Lung (tissue), 17 donors: ENCODE measurements at places on chromosomes 5 and 9. TPM values are rescaled to one million over a fixed set of nuclear protein-coding genes. Genes with fewer than 3 reads are reported as not detected.

- H3K27me3 ChIP-seq, result no peaks in the 10 kb centered on the region
- DNase-seq, result no peak
- H3K27ac ChIP-seq, result peak overlapping the region; percentile 82
- no peak overlapping the region for H3K4me3 ChIP-seq
- H3K36me3 ChIP-seq, result peaks cover 16% of the 10 kb centered on the region
These were observed 290.6 kb downstream of the AOPEP start for GRCh38 chr9:95017062-95017461.

- DNase-seq, result no peak
- H3K36me3 ChIP-seq, result no peaks in the 10 kb centered on the region
- H3K4me3 ChIP-seq, result no peak overlapping the region
- H3K27me3 ChIP-seq, result no peaks in the 10 kb centered on the region
These were observed 15.0 kb upstream of the SCGB3A1 start for GRCh38 chr5:180606215-180606785.

Gene C9orf57
- total RNA-seq, result not detected

- no peaks in the 10 kb centered on the region for H3K4me1 ChIP-seq
- H3K27me3 ChIP-seq, result no peaks in the 10 kb centered on the region
- H3K27ac ChIP-seq, result no peak overlapping the region
- H3K4me3 ChIP-seq, result no peak overlapping the region
- H3K36me3 ChIP-seq, result no peaks in the 10 kb centered on the region
- no peak for DNase-seq
These were observed 475.1 kb downstream of the SPOCK1 start for GRCh38 chr5:137024044-137024443.

- no peaks in the 10 kb centered on the region for H3K36me3 ChIP-seq
- no peak for DNase-seq
- H3K4me1 ChIP-seq, result peaks cover 4% of the 10 kb centered on the region
- H3K27ac ChIP-seq, result no peak overlapping the region
- H3K4me3 ChIP-seq, result no peak overlapping the region
These were observed 57.2 kb downstream of the RFX3 start for GRCh38 chr9:3468421-3469205.

- no peaks in the 10 kb centered on the region for H3K27me3 ChIP-seq
- no peak overlapping the region for H3K27ac ChIP-seq
- H3K36me3 ChIP-seq, result peaks cover 36% of the 10 kb centered on the region
- DNase-seq, result no peak
- no peak overlapping the region for H3K4me3 ChIP-seq
- H3K4me1 ChIP-seq, result no peaks in the 10 kb centered on the region
These were observed 10.9 kb upstream of the ZDHHC11 start for GRCh38 chr5:861442-862366.

DNA sequence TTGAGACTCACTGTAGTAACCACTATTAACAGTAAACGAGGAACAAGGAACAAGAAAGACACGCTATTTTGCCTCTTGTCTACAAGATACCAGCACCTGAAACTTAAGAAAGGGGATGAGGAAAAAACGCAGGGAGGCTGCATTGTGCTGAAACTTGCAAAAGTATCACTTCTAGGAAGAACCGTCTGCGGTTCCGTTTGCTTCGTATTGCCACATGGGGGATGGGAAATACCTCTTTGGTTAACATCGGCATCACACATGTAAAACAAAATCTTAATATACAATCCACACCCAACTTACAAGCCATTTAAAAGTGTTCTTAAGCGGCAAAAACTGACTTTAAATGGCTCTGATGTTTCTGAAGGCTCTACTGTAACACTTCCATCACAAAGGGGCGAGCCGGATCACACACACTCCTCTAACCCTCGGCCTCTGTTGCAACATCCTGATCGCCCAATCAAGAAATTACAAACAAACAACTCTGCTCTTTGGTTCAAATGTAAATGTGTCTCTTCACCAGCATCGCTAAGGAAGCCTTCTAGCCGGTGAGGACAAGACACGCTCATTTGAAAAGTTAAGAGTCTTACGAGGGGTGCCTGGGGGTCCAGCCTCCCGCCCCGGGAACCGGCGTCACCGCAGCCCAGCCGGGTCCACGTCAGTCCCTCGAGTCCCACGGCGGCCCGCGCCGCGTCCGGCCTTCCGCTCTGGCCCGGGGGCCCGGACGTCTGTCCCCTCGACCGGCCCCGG is 621 bp downstream of the SEC16A start:
- DNase-seq, result peak; percentile 75
- H3K4me1 ChIP-seq, result no peaks in the 10 kb centered on the region
- peaks cover 2% of the 10 kb centered on the region for H3K36me3 ChIP-seq
- peak overlapping the region; percentile 67 for H3K4me3 ChIP-seq
- H3K27me3 ChIP-seq, result no peaks in the 10 kb centered on the region

- H3K27me3 ChIP-seq, result no peaks in the 10 kb centered on the region
- H3K4me3 ChIP-seq, result no peak overlapping the region
- H3K27ac ChIP-seq, result no peak overlapping the region
These were observed 487.1 kb upstream of the PIK3R1 start for GRCh38 chr5:67728326-67728890.

Gene CFAP90
- total RNA-seq, result 29.8 TPM

DNA sequence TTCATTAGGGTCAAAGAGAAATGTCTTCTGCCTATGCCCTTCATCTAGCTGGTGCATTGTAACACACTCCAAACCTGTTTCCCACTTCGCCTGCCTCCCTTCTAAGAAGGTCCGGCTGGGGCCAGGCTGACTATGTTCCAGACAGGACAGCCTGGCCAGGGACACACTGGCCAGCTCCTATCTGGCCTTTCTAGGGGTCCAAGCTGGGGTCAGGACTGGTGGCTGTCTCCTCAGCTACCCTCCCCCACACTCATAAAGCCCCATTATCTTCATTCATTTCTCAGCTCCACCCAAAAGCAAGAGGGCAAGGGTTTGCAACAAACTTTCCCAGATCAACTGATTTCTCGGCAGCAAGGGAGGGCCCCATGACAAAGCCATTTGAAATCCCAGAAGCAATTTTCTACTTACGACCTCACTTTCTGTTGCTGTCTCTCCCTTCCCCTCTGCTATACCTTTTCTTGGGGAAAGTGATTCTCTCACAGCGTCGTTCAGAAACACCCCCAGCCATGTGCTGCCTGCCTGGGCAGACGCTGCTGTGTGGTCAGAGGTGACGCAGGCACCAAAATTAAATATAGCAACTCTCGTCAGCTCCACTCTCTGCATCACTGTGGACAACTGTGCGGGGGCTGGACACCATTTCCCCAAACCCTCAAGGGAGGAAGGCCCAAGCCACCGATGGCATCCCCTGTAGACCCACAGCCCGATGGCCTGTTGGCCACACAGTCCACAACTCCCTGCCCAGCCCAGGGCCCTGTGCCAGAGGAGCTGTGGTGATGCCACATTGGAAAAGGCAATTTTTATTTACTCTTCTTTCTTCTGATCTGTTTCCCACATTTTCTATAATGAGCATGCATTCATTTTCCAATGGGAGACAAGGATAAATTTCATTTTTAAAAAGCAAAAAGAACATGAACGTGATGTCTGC is 6.1 kb downstream of the IL13 start:
- H3K36me3 ChIP-seq, result no peaks in the 10 kb centered on the region
- no peaks in the 10 kb centered on the region for H3K4me1 ChIP-seq
- H3K27me3 ChIP-seq, result no peaks in the 10 kb centered on the region
- no peak for DNase-seq
- H3K4me3 ChIP-seq, result no peak overlapping the region

GRCh38 chr5:52922384-52922783 is 66.8 kb upstream of the ITGA2 start:
- H3K4me1 ChIP-seq, result peaks cover 1% of the 10 kb centered on the region
- peak overlapping the region; percentile 16 for H3K27ac ChIP-seq
- no peaks in the 10 kb centered on the region for H3K27me3 ChIP-seq
- DNase-seq, result peak; percentile 22
- H3K36me3 ChIP-seq, result peaks cover 5% of the 10 kb centered on the region

Gene ACOT12
- not detected for total RNA-seq

GRCh38 chr5:33936004-33936380 is 194 bp upstream of the RXFP3 start:
- H3K27me3 ChIP-seq, result peaks cover 10% of the 10 kb centered on the region
- peaks cover 16% of the 10 kb centered on the region for H3K4me1 ChIP-seq
- DNase-seq, result peak; percentile 82
- no peak overlapping the region for H3K27ac ChIP-seq

DNA sequence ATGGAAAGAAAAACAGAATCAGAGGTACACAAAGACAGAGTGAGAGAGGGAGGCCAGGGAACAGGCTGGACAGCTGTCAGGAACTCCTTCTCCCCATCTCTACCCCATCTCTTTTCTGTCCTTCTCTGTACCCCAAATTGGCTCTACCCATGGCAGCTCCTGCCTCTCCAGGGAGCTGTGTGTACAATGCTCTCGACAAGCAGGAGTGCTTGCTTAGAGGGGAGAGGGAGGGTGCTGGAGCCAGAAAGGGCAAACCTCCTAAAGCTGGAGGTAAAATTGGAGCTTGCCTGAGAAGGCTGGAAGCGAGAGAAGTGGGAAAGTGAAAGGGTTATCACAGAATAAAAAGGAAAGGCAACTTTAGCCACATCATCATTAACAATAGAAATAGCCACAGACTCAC is 6.4 kb downstream of the TPM2 start:
- no peak overlapping the region for H3K4me3 ChIP-seq
- H3K27me3 ChIP-seq, result no peaks in the 10 kb centered on the region
- peaks cover 16% of the 10 kb centered on the region for H3K4me1 ChIP-seq
- H3K27ac ChIP-seq, result no peak overlapping the region
- peaks cover 24% of the 10 kb centered on the region for H3K36me3 ChIP-seq

- H3K36me3 ChIP-seq, result no peaks in the 10 kb centered on the region
- H3K4me3 ChIP-seq, result no peak overlapping the region
- peaks cover 6% of the 10 kb centered on the region for H3K4me1 ChIP-seq
- H3K27ac ChIP-seq, result no peak overlapping the region
- no peak for DNase-seq
These were observed 5.8 kb downstream of the OTP start for GRCh38 chr5:77632526-77633206.

- no peak overlapping the region for H3K27ac ChIP-seq
- H3K4me1 ChIP-seq, result no peaks in the 10 kb centered on the region
- no peaks in the 10 kb centered on the region for H3K27me3 ChIP-seq
- DNase-seq, result no peak
- H3K36me3 ChIP-seq, result peaks cover 62% of the 10 kb centered on the region
- no peak overlapping the region for H3K4me3 ChIP-seq
These were observed 32.8 kb downstream of the TUT7 start for GRCh38 chr9:86321373-86321772.

GRCh38 chr5:69502767-69503488 is 10.3 kb downstream of the OCLN start:
- no peaks in the 10 kb centered on the region for H3K4me1 ChIP-seq
- no peak overlapping the region for H3K4me3 ChIP-seq
- no peak for DNase-seq
- no peak overlapping the region for H3K27ac ChIP-seq
- no peaks in the 10 kb centered on the region for H3K27me3 ChIP-seq

Gene SEMA6A
- total RNA-seq, result 17.7 TPM

DNA sequence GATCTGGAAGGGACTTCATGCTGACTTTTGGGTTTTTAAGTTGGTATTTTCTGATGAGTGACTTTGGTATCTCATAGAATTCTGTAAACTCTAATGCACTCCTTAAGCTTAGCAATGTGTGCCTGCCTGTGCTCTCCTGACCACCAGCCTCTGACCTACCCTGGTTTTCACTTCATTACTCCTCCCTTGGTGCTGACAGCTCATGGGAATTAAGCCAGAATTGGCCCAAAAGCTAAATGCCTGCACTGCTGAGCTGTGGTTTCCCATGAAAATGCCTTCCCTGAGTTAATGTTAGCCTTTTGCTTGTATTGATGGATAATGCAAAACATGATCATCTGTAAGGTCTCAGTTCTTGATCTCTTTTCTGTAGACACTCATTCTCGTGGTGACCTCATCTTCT is 308.0 kb downstream of the DOCK8 start:
- no peak for DNase-seq
- no peaks in the 10 kb centered on the region for H3K27me3 ChIP-seq
- H3K27ac ChIP-seq, result peak overlapping the region; percentile 18
- H3K36me3 ChIP-seq, result no peaks in the 10 kb centered on the region
- H3K4me3 ChIP-seq, result no peak overlapping the region

DNA sequence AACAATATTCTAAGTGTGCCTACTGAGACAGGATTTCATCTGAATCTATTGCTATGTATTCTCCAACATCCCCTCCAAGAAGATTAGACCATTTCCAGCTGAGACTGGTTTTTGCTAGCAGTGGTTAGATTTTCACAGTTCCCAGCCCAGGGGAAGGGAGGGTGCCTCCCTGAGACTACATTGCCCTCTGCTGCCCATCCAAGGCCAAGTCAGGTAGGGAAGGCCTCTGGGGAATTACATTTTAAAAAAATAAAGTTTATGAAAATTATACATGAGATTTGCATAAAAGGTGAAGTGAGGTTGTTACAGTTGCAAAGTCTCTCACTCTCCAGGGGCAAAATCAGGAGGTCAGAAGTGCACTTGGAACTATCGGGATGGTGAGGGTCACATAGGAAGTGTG is 28.0 kb upstream of the SYK start:
- peak; percentile 49 for DNase-seq
- no peak overlapping the region for H3K27ac ChIP-seq
- no peaks in the 10 kb centered on the region for H3K4me1 ChIP-seq

DNA sequence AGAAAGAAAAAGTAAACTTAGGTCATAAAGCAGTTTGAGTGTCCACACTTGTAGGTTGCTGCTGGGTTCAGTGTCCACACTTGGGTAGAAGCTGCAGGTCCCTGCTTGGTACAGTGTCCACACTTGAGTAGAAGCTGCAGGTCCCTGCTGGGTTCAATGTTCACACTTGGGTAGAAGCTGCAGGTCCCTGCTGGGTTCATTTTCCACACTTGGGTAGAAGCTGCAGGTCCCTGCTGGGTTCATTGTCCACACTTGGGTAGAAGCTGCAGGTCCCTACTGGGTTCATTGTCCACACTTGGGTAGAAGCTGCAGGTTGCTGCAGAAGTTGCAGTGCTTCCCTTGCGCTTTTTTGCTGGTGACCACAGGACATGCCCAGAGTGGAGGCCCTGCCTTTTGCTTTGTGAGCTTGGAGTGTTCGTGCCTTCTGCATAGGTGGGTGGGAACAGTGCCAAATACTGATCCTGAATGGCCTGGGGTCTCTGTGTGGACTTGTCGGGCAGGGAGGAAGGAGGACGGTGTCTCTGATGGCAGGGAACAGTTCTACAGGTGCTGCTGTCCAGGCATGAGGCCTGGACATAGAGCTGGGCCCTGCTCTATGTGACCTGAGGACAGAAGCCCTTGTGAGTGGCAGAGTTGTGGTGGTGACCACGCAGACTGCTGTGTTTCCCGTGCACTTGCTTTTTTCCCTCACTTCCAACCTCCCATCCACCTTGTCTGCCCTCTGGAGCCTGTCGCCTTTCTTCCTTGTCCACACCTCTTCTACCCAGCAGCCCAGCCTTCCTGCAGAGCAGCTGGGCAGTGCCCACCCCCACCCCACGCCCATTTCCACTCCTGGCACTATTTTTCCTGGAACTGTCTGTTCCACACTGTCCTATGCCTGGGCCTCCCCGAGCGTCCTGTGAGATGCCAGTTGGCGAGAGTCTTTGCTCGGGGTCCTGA is 120.8 kb downstream of the EHMT1 start:
- H3K27me3 ChIP-seq, result no peaks in the 10 kb centered on the region
- no peaks in the 10 kb centered on the region for H3K4me1 ChIP-seq
- no peak overlapping the region for H3K27ac ChIP-seq
- H3K4me3 ChIP-seq, result no peak overlapping the region
- DNase-seq, result no peak

Gene TERT
- total RNA-seq, result not detected

Gene ANKRD55
- total RNA-seq, result 0.37 TPM

- no peak overlapping the region for H3K4me3 ChIP-seq
- no peak for DNase-seq
- no peaks in the 10 kb centered on the region for H3K36me3 ChIP-seq
These were observed 201.9 kb upstream of the ANKH start for GRCh38 chr5:15073453-15073852.

GRCh38 chr9:84067821-84068220 is 87.2 kb downstream of the RMI1 start:
- no peaks in the 10 kb centered on the region for H3K36me3 ChIP-seq
- no peak for DNase-seq
- H3K27me3 ChIP-seq, result no peaks in the 10 kb centered on the region
- H3K27ac ChIP-seq, result no peak overlapping the region
- no peaks in the 10 kb centered on the region for H3K4me1 ChIP-seq
